ENCODE measurements at places on chromosomes 16 and 17.

DNA sequence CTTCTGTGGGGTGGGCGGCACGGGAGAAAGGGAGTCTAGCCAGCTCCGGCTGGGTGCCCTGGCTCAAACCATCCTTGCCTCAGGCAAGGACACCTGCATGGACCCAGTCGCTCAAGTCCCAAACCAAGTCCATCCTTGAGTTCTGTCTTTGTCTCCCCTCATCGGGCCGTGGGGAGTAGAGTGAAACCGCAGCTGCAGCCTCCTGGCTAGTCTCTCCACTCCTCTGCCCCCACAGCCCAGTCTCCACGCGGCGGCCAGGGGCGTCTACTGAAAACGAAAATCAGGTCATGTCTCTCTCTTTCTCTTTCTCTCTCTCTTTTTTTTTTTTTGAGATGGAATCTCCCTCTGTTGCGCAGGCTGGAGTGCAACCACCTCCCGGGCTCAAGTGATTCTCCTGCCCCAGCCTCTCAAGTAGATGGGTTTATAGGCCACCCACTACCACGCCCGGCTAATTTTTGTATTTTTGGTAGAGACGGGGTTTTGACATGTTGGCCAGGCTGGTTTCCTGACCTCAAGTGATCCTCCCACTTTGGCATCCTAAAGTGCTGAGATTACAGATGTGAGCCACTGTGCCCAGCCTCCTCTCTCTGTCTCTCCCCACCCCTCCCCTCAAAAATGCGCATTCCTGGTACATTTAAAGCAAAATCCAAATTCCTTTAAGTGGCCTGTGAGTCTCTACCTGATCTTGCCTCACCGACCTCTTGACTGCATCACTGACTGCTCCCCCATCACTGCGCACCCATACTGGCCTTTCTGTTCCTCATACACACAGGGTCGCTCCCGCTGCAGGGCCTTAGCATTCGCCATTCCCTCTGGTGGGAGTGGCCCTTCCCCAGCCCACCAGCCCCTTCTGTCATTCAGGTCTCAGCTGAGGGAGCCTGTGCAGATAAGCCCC, 17.7 kb upstream of the RMI2 start:
- DNase-seq = peak; percentile 80

DNA sequence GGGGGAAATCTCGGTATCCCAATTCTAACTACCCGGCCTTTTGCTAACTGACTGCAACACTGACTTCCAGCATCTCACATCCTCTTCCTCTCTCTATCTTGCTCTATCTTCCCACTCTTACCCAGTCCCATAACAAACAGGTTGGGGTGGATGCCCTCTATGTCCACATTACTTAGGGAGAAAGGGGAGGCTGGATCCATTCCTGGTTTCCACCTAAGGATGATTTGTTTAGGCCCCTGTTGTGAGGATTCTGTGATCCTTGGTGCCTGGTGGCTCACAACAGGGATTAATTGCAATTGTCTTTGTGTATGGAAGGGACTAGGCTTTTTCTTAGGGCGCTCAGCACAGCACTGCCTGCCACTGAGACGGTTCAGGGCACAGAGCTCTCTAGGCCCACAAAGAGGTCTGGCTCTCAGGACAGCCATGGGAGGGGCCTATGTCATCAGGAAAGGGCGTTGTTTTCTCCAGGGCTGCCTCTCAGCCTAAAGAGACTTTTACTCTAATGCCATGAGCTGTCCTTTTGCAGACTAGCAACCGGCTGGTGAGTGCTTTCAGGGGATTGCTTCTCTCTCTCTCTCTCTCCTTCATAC, 612.1 kb upstream of the SALL1 start:
- no peak for DNase-seq

GRCh38 chr16:30459456-30459855, 13.1 kb upstream of the ITGAL start:
- no peak for DNase-seq

- peak; percentile 89 for DNase-seq
Measured at GRCh38 chr17:27544350-27545131, 86.4 kb upstream of the LGALS9 start.

DNA sequence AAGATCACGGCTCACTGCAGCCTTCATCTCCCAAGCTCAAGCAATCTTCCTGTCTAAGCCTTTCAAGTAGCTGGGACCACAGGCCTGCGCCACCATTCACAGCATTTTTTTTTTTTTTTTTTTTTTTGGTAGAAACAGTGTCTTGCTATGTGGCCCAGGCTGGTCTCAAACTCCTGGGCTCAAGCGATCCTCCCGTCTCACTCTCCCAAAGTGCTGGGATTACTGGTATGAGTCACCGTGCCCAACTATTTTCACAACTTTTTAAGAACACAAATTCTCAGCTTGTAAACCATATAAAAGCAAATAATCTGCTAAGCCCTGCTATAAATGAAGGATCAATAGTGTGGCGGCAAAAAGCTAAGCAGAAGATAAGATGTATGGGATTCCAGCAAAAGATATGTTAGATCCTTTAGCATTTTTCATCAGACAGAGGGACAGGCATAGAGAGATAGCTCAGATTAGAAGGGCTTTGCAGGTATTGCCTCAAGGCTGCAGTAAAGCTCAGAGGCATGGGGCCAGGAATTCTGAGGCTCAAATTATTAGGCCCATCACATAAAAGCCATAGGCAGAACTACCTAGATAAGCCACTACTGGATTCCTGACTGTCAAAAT, 55.1 kb downstream of the EMP2 start:
- no peak for DNase-seq

GRCh38 chr17:79795795-79796443, 958 bp downstream of the CBX8 start:
- DNase-seq = no peak

GRCh38 chr16:89721546-89722391, 432 bp downstream of the ZNF276 start:
- peak; percentile 87 for DNase-seq

- no peak for DNase-seq
Measured at GRCh38 chr17:46772475-46773220, 45.8 kb downstream of the WNT3 start.

GRCh38 chr17:28395968-28396367, 10.0 kb downstream of the SLC46A1 start:
- no peak for DNase-seq

DNA sequence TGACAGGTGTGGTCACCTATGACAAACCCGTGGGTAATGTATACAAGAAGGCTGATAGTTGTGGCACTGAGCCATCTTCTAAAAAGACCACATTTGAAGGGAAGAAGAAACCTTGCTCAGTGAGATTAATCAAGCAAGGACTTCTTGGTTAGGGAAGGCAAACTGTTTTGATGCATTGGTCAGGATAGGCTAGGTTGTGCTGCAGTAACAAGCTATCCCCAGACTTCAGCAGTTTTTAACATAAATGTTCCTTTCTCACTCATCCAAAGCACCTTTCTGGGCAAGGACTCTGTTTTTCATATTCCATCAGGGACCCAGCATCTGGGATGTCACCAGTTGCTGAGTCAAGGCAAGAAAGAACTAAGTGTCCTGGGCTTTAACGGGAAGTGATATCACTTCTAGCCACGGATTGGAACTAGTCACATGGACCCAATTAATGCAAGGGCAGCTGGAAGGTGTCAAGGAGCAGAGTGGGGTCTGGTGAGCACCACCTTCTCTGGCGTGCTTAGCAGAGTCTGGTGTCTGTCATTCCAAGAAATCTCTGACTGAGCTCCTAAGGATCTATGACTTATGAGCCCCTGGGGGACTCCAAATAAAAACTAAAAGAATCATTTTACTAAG, 52.0 kb upstream of the CCL2 start:
- no peak for DNase-seq

- DNase-seq = no peak
Measured at GRCh38 chr16:54744998-54745397, 185.7 kb upstream of the IRX5 start.

DNA sequence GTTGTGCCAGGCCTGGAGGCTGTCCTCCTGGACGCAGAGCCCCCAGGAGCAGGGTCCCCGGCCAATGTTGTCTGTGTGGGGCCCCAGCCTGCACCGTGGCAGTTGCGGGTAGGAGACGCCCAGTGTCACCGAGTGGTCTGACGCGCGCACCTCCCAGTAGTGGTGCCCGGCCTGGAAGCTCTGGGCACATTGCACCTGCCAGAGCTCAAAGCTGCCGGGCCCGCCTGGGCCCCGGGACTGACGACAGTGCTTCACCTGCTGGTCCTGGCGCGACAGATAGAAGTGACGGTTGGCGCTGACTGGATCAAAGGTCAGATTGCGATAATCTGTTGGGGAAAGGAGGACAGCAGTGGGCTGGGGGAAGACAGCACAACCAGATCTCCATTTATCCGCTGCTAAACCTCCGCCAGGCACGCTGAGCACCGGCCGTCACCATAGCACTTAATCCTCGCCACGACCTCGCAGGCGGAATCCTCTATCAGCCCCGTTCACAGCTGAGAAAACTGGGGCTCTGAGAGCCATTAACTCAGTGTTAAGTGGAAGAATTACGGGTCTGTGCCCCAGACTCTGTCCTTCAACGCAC, 5.6 kb downstream of the TRIM65 start:
- DNase-seq = no peak

DNA sequence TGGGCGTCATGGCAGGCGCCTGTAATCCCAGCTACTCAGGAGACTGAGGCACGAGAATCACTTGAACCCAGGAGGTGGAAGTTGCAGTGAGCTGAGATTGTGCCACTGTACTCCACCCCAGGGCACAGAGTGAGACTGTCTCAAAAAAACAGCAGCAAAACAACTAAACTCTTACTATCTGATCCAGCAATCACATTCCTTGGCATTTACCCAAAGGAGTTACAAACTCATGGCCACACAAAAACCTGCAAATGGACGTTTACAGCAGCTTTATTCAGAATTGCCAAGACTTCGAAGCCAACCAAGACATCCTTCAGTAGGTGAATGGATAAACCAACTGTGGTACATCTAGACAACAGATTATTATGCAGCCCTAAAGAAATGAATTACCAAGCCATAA, 4.0 kb downstream of the SIAH1 start:
- no peak for DNase-seq

DNA sequence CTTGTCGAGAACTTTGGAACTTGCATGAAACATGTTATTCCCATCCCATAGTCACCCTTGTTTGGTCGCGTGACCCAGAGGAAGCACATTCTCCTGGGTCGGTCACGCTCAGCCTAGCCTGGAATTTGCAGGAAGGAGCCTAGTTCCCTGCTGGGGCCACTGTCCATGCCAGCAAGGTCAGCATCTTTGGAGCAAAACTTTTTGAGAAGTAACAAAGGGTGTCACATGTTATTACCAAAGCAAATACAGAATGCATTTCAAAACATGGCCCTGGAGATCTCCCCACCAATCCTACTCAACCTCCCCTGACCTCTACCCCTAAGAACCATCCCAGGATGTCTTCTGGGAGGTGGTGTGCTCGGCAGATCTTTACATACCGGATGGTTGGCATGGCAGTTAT, 26.2 kb upstream of the IRF8 start:
- DNase-seq = no peak

GRCh38 chr17:51261024-51261963, 948 bp downstream of the UTP18 start:
- DNase-seq = no peak
